ENCODE measurements at places on chromosomes 4 and X.

- DNase-seq, result no peak
Measured at GRCh38 chrX:153974003-153974725, 1.6 kb downstream of the TMEM187 start.

DNA sequence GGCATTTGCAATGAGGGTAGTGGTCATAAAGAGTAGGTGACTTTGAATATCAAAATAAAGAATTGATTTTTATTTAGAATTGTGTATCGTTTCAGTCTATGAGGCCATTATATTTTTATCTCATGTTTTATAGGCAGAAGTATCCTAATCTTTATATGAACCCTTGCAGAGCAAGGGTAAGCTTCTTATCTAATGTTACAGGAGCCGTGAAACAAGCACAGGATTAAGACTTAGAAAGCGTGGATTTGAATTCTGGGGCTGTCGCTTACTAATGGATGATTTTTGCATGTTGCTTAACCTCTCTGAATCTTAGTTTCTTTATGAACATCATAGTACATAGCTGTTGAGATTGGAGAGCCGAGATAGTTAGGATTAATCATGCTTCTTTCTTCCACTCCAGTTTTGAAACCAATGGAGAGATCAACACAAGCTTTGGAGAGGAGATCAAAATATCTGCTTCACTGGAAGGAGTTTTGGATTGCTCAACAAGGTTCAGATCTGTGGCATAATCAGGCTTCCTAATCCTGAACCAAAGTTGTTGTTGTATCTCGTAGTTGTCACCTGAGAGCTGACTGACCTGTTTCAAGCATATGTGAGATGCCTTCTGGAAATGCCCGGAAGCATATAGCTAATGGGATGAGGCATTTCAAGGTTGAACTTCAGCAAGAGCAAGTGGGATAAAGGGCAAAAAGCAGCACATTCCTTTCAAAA is 166.9 kb upstream of the GK2 start:
- no peak for DNase-seq

GRCh38 chrX:54085666-54086065 is 41.4 kb upstream of the PHF8 start:
- no peak for DNase-seq

- DNase-seq, result no peak
Measured at GRCh38 chrX:30688641-30689040, 35.4 kb downstream of the GK start.

GRCh38 chr4:141158219-141158618 is 24.9 kb upstream of the RNF150 start:
- DNase-seq, result no peak

- DNase-seq, result no peak
Measured at GRCh38 chr4:140267576-140267975, 105.9 kb upstream of the SCOC start.

GRCh38 chr4:16290681-16291420 is 64.6 kb upstream of the TAPT1 start:
- no peak for DNase-seq

DNA sequence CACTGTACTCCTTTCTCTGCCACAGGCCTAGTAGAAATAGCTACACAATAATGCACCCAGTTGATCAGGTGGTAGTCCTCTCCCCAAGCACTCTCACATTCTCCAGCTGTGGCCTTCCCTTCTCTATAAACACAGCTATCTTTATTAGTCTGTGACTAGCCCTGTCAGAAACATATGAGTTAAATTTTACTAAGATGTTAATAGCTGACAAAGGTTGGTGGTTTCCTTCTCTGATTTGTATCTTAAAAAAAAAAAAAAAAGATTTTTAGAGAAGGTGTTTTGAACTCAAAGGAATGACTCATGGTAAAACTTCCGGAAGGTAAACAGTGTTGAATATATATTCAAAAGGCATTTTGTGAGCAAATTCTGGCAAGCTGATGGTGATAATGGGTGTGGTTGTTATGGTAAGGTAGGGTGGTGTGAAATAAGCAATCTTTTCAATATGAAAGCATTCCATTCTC is 327.4 kb downstream of the PPP3CA start:
- no peak for DNase-seq

- no peak for DNase-seq
Measured at GRCh38 chrX:9899640-9900111, 67.5 kb upstream of the CLDN34 start.

DNA sequence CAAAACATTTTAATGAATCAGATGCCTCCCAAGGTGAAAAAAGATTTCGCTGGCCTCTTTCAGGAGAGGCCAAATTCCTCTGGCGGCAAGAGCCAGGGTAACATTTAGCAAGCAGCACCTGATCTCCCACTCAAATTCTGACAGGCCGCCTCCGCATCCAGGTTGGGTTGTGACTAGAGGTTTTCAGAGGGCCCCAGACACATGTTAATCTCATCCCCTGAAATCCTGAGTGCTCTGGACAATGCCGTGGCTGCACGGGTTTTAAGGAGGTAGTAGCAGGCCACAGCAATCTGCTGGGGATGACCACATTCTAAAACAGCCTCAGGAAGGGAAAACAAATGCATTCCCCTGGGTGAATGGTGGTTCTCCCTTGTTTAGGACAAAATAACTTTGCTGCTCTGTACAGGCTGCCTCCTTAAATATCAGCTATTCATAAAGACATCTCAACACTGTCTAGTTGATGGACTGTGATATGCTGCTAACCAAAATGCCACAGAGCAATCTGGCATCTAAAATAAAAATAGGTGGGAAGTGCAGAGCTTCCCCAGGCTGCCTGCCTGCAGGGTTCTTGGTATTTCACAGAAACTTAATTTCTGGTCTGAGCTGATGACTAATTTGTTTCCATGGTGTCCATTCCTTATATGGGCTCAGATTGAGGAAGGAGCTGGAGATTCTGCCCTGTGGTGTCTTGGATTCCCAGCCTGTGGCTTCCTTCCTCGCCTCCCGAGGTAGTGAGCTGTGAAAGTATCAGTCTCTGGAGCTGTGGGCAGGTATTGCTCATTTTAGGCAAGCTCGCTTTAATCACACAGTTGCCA is 202.0 kb downstream of the DCLK2 start:
- DNase-seq, result no peak

DNA sequence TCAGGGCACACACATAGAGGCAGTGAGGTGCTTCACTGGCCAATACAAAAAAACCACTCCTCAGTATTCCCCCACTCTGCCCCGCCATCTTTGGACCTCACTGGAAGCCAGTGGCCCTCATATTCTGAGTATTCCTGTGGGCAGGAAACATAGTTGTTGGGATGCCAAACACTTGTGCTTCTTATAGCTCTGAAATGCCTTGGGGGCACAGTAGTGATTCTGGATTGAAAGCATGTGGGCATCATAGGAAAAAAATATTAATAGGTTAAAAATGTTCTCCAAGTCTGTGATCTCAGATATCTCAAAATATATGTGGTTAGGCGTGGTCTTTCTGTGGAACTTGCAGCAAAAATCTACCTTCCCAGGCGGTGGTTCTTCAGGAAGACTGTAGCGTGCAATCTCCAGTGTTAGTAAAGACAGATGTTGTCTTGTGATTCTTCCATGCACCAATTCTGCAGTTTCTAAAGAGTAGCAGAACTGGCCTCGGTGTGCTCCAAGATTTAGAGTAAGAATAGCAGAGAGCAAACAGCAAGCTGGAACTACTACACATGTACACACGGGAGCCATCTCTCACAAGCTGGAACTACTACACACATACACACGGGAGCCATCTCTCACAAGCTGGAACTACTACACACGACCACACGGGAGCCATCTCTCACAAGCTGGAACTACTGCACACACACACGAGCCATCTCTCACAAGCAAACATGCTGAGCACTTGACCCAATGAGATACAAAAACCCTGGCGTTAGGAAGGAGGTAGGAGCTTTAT is 8.0 kb upstream of the TENM3 start:
- no peak for DNase-seq

- DNase-seq, result no peak
Measured at GRCh38 chr4:174604198-174604597, 81.9 kb upstream of the HPGD start.

GRCh38 chr4:129043523-129043922 is 49.8 kb downstream of the SCLT1 start:
- DNase-seq, result no peak

GRCh38 chr4:93303440-93303839 is 525.1 kb upstream of the ATOH1 start:
- no peak for DNase-seq

GRCh38 chr4:88143504-88143903 is 14.9 kb downstream of the ABCG2 start:
- DNase-seq, result no peak

DNA sequence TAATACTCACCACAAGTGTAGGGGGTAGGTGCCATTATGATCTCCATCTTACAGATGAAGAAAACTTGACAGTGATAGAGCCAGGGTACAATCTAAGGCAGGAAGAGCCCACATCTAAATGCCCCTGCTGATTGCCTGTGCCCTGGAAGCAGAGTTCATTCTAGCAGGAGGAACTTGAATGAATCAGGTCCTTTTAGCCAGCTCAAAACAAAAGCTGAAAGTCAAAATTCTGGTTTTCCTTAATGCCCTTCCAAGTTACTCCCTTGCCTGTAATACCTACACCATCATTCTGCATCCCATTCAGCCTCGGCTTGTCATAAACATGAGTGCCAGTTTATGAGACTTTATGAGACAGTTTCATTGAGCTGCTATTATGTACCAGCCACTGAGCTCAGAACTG is 89.6 kb downstream of the SCD5 start:
- DNase-seq, result no peak

GRCh38 chrX:53255738-53256191 is 25.6 kb downstream of the IQSEC2 start:
- no peak for DNase-seq

DNA sequence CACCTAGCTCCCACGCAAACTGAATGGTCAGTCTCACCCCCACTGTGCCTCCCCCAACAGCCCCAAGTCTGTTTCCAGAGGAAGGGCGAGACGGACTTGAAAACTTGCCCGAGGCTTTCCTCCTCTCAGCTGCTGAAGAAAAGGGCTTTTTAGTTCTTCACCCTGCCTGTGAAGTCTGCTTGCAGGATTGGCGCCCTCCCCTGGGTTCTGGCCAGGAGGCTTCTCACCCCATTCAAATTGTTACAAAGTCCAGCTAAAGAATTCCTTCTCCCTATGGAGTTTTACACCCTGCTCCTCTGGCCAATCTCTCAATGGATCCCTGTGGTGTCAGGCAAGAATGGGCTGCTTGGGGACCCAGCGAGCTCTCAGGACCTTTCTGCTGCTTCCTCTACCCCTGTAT is 241.0 kb downstream of the AFF2 start:
- no peak for DNase-seq

GRCh38 chrX:50622751-50623150 is 152.1 kb upstream of the DGKK start:
- no peak for DNase-seq

DNA sequence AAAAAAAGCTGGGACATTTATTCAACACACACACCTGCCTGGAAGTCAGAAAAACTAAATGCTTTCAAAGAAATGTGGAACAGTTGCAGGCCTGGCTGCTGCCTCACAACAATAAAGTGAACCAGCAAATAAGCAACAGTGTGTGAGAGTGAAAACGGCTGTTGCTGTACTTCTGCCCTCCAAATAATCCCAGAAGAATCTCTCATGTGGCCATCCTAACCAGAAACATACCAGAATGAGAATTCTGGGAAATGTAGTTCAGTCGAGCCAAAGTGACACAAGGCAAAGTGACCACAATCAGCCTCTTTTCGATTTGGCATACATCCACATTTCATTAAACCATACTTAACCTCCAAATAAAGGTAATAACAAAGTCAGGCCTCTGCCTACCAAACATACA is 204.5 kb downstream of the SLC7A11 start:
- no peak for DNase-seq

GRCh38 chr4:165873298-165874071 is 448 bp downstream of the TLL1 start:
- DNase-seq, result no peak

DNA sequence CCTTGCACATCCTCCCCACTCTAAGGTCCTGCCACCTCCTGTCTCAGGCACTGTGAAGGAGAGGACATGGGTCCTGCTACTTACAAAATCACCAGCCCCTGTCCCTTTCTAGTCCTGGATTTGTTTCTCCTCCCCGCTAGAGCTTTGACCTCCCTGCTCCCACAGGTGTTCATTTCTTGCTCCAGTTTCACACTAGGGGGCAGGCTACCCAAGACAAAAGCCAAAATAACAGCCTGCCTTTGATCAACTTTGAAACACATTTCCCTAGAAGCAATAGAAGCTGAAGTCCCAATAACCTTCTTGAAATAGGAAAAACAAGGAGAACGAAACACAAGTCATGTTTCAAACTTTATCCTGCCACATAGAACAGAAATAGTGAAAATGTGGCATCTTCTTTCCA is 164.4 kb downstream of the QDPR start:
- no peak for DNase-seq

DNA sequence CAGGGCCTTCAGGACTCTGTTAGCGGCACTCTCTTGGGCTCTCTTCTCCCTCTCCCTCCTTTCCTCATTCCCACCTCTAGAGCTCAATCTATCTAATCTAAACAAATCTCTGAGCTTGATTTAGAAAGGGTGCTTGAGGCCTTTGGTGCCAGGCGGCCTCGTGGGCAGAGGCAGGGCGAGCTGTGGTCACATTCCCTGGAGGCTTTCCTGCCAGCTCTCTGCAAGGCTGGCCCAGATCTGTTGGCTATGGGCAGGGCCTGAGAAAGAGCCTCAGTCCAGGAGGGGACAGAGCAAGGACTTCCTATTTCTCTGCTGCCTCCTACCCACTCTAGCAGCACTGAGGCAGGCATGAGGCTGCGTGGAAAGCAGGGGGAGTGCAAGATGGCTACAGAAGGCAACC is 38.6 kb downstream of the PJA1 start:
- no peak for DNase-seq

DNA sequence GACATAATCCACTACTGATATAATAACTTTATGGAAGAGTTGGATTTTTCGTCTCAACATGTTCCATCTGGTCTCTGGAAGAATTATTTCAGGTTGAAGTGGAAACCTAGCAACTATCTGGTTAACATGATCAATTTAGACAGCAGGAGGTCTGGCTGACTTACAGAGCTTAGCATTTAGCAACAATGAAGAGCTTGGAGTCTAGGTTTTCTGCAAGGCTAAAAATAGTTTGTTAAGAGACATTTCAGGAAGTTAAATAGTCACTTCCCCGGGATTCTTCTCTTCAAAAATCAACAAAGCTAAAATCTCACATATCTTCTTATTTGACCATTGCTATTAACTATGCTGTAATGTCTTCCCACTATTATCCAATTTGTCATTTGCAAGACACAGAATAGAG is 418.6 kb upstream of the DIPK2B start:
- DNase-seq, result no peak

DNA sequence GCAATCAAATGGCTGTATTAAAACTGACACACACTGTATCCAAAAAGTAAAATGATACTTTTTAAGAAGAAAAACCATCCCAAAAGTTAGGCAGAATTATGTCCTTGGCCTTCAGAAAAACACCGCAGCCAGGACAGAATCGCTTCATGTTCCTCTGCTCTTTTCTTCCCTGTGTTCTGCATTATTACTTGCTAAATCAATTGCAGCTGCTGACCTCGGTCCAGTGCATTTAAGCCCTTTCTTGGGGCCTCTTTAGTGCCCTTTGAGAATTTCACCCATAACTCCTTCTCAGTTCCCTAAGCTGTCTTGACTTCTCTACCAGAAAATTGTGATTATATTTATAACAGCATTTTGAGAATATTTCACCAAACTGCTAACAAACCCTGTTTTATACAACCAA is 696.9 kb downstream of the PCDH7 start:
- DNase-seq, result no peak
